ENCODE measurements at places on chromosomes 4 and X. TPM values are rescaled to one million over a fixed set of nuclear protein-coding genes. Genes with fewer than 3 reads are reported as not detected.

DNA sequence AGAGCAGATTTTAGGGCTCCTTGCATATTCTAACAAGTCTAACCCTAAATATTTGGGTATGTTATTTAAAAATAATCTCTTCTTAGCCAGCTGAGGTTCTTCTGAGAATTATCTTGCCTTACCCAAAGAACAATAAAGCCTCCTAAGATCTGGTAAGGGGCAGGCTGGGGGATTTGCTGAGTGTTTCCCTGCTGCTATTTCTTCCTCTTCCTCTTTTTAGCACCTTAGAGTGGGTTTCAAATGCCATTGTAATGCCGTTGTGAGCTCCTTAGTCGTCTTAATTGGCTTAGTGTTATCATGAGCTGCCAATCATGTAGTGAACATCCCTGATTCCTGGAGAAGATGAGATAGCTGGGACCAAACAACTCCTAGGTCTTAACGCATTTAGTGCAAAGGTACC lies 15.4 kb downstream of the STOX2 start:
- DNase-seq: no peak
- H3K36me3 ChIP-seq: no peaks in the 10 kb centered on the region
- no peak overlapping the region for H3K4me3 ChIP-seq
- no peaks in the 10 kb centered on the region for H3K4me1 ChIP-seq
- no peak overlapping the region for H3K27ac ChIP-seq
- H3K27me3 ChIP-seq: peaks cover 6% of the 10 kb centered on the region

- DNase-seq: no peak
- no peaks in the 10 kb centered on the region for H3K36me3 ChIP-seq
- H3K4me3 ChIP-seq: no peak overlapping the region
- H3K4me1 ChIP-seq: no peaks in the 10 kb centered on the region
Observed at GRCh38 chrX:40383360-40383759, 197.4 kb upstream of the ATP6AP2 start.

DNA sequence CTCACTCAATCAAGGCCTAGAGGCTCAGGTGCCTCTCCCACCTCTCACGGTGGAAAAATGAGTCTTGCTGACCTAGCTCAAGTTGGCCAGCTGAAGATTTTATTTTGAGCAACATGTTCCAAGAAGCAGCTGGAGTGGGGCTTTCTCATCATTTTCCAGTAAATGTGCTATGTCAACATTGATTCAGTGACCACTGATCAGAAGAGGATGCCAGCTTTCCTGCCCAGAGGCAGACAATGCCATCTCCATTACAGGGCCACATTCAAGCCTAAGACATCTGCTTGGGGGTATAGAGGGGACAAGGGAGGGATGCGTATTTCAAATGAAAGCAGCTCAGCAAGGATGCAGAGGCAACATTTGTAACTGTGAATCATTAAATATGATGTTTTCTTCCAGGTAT lies 3.0 kb downstream of the MEPE start:
- H3K36me3 ChIP-seq: no peaks in the 10 kb centered on the region
- peaks cover 13% of the 10 kb centered on the region for H3K27me3 ChIP-seq
- DNase-seq: no peak
- H3K27ac ChIP-seq: no peak overlapping the region
- no peak overlapping the region for H3K4me3 ChIP-seq

PLAC1 gene
- not detected for total RNA-seq

CNKSR2 gene
- total RNA-seq: 9.6 TPM

NOA1 gene
- total RNA-seq: 28.5 TPM

CASP3 gene
- 72.0 TPM for total RNA-seq

DNA sequence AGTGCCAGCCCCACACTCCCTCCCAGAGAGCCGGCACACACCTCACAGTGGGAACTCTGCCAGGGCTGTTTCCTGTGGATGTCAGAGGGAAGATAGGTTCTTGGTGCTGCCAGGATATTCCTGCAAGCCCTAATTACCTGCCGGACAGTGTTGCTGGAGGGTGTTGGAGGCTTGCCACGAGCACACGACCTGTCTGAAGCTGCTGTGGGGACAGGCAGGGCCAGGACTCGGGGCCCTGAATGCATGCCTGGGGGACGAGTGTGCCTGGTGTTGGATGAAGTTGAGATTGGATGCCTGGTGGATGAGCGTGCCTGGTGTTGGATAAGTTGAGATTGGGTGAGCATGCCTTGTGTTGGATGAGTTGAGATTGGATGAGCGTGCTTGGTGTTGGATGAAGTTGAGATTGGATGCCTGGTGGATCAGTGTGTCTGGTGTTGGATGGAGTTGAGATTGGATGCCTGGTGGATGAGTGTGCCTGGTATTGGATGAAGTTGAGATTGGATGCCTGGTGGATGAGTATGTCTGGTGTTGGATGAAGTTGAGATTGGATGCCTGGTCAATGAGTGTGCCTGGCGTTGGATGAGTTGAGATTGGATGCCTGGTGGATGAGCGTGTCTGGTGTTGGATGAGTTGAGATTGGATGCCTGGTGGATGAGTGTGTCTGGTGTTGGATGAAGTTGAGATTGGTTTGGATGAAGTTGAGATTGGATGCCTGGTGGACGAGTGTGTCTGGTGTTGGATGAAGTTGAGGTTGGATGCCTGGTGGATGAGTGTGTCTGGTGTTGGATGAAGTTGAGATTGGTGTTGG lies 23.2 kb upstream of the UVSSA start:
- H3K27me3 ChIP-seq: no peaks in the 10 kb centered on the region
- peaks cover under 1% of the 10 kb centered on the region for H3K4me1 ChIP-seq
- DNase-seq: no peak

DNA sequence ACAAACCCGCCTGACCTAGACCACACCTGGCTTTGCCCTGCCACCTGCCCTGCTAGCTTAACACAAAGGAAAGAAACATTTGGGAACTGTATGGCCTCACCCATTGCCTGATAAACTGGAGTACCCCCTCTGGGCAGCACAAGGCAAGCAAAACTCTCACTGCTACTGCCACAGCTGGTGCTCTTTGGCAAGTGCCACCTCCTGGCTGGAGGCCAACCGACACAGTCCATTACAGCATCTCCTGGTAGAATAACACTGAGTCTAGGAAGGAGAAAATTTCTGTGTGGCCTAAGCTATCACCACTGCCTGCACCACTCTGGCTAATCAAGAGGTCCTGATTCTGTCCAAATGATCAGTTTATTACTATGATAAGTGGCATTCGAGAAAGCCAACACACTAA lies 18.9 kb upstream of the SPANXN3 start:
- H3K4me1 ChIP-seq: no peaks in the 10 kb centered on the region
- no peak overlapping the region for H3K4me3 ChIP-seq
- no peak for DNase-seq
- no peak overlapping the region for H3K27ac ChIP-seq
- H3K36me3 ChIP-seq: no peaks in the 10 kb centered on the region
- no peaks in the 10 kb centered on the region for H3K27me3 ChIP-seq

GDPD2 gene
- not detected for total RNA-seq

DNA sequence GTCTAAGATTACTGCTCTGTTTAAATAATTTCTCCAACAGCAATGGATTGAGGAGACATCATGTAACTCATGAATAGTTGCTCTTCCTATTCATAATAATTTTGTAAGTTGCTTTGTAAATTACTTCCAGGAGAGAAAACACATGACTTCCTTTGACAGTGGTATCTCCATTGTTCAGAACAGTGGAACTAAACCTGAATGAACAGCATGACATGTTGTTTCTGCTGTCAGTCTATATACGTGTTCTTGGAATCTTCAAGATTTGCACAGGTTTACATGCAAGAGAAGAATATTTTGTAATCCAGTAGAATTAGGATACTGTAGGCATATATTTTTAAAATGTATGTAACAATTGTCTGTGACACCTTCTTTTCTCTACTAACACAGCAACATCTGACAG lies 618.8 kb upstream of the GRID2 start:
- no peaks in the 10 kb centered on the region for H3K36me3 ChIP-seq
- no peak for DNase-seq
- H3K4me3 ChIP-seq: no peak overlapping the region
- no peaks in the 10 kb centered on the region for H3K4me1 ChIP-seq

ZNF827 gene
- total RNA-seq: 22.8 TPM

PTPN13 gene
- 0.10 TPM for total RNA-seq

DNA sequence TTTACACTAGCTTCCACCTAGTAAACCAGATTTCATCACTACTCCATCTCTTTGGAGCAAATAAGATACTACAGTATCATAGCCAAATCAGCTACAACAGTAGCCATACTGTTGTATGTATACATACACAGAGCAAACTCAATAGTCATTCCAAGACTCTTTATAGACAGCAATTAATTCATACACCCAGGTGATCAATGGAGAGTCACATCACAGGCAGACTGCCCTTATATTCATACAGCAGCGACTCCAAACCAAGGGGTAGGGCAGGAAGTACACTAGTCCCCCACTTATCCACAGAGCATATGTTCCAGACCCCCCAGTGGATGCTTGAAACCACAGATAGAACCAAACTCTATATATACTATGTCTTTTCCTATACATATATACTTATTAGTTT lies 76.6 kb downstream of the FBXW7 start:
- H3K27me3 ChIP-seq: no peaks in the 10 kb centered on the region
- peaks cover 67% of the 10 kb centered on the region for H3K4me1 ChIP-seq
- H3K27ac ChIP-seq: peak overlapping the region; percentile 85
- H3K36me3 ChIP-seq: peaks cover 29% of the 10 kb centered on the region

- no peaks in the 10 kb centered on the region for H3K4me1 ChIP-seq
- H3K27me3 ChIP-seq: no peaks in the 10 kb centered on the region
- DNase-seq: no peak
- H3K36me3 ChIP-seq: no peaks in the 10 kb centered on the region
Observed at GRCh38 chr4:125517831-125518230, 203.1 kb downstream of the FAT4 start.

SERTM2 gene
- total RNA-seq: not detected

REPS2 gene
- not detected for total RNA-seq

DNA sequence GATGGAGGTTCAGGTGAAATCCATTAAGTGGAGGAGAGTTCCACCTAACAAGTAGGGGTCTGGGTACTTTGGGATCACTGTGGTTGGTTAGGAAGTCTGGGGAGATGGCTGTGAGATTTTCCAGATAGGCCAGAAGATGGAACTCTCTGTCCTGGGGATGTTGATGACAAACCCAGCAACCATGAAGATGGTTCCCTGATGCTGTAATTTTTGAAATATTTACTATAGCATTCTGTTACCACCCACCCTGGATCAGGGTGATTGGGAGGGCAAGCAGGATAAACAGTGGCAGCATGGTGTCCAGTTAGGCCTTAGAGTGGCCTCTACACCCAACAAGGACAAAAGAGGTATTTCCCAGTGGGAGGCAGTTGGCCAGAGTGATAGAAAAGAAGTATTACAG lies 15.9 kb upstream of the NELFA start:
- H3K36me3 ChIP-seq: peaks cover 2% of the 10 kb centered on the region
- no peak overlapping the region for H3K27ac ChIP-seq
- no peak for DNase-seq
- H3K27me3 ChIP-seq: peaks cover 49% of the 10 kb centered on the region
- no peaks in the 10 kb centered on the region for H3K4me1 ChIP-seq

- no peak overlapping the region for H3K4me3 ChIP-seq
- H3K27me3 ChIP-seq: no peaks in the 10 kb centered on the region
- H3K27ac ChIP-seq: no peak overlapping the region
- H3K36me3 ChIP-seq: no peaks in the 10 kb centered on the region
Observed at GRCh38 chrX:110657073-110657472, 138.5 kb downstream of the CHRDL1 start.

FGB gene
- not detected for total RNA-seq

GRCh38 chrX:72304877-72305276 lies 837 bp downstream of the CITED1 start:
- H3K4me1 ChIP-seq: peaks cover 15% of the 10 kb centered on the region
- no peak overlapping the region for H3K27ac ChIP-seq
- H3K36me3 ChIP-seq: no peaks in the 10 kb centered on the region

CENPVL1 gene
- total RNA-seq: 0.14 TPM

GRCh38 chr4:41396214-41396613 lies 139.5 kb downstream of the UCHL1 start:
- DNase-seq: no peak
- peaks cover 4% of the 10 kb centered on the region for H3K27me3 ChIP-seq
- H3K27ac ChIP-seq: no peak overlapping the region

GRCh38 chr4:127211650-127212560 lies 420.9 kb upstream of the INTU start:
- no peak overlapping the region for H3K27ac ChIP-seq
- DNase-seq: no peak
- H3K27me3 ChIP-seq: no peaks in the 10 kb centered on the region
- H3K4me1 ChIP-seq: no peaks in the 10 kb centered on the region
- H3K36me3 ChIP-seq: no peaks in the 10 kb centered on the region

EVC2 gene
- not detected for total RNA-seq
